ENCODE measurements at places on chromosomes 3 and 15.

GRCh38 chr3:77055841-77056341 is 16.0 kb downstream of the ROBO2 start:
- no peak for DNase-seq

- no peak for DNase-seq
Observed at GRCh38 chr15:70387993-70388392, 290.3 kb upstream of the TLE3 start.

DNA sequence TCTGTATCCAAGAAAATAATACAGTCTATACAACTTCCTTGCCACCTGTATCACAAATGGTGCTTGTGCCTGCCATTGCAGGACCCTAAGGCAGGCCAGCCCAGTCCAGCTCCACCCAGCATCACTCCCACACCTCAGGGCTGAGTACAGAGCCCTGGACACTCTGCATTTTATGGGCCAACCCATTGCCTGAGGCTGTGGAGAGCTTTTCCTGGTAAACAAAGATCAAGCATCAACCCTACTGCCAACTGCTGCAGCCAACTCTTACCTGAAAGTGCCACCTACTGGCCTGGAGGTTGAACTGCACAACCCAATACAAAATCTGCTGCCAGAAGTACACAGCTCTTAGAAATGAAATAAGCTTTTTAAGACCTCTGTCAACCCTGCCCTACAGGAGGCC is 1082.2 kb downstream of the NAALADL2 start:
- peak; percentile 31 for DNase-seq

- no peak for DNase-seq
Observed at GRCh38 chr3:129950318-129951046, 24.0 kb upstream of the TRH start.

GRCh38 chr15:70354346-70354905 is 256.7 kb upstream of the TLE3 start:
- DNase-seq, result no peak

GRCh38 chr3:108518895-108519294 is 8.5 kb upstream of the MYH15 start:
- no peak for DNase-seq

DNA sequence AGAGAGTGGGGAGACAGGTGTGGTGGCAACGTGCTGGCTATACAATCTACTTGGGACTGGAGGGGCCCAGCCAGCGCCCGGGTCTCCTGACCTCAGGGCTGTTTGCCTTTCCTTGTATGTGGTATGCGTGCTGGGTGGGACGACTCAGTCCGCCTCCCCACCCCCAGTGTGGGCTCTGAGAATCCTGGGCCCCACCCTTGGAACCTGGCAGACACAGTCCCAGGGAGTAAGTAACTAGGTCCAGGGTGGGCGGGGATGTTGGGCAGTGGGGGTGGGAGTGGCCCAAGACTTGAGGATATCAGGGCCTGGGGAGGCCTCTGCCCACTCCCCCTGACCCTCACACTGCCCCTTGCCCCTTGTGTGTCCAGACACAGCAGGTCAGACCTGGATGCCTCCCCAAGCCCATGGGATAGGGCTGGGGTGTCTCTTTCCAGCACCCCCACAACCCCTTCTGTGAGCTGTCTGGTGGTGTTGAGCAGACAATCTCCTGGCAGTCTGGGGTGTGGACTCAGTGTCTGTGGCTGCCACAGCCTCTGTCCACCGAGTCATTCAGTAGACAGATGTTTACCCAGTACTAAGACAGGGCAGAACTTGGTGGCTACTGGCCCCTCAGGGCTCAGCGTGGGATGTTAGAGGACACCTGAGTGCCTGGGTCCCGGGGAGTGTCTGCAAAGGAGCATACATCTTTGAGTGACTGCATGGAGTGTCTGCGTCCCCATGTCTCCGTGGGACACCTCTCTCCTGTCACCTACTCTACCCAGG is 1.3 kb downstream of the CHST13 start:
- no peak for DNase-seq

DNA sequence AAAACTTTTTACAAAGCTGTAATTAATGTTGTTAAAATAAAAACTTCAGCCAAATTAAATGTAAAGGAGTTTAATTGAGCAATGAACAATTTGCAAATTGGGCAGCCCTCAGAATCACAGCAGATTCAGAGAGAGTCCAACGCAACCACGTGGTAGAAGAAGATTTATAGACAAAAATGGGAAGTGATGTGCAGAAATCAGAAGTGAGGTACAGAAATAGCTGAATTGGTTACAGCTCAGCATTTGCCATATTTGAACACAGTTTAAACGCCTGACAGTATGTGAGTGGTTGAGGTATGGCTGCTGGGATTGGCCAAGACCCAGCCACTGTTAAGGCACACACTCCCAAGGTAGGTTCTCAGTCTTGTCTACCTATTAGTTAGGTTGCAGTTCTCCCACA is 14.4 kb upstream of the PLA2G4D start:
- no peak for DNase-seq

DNA sequence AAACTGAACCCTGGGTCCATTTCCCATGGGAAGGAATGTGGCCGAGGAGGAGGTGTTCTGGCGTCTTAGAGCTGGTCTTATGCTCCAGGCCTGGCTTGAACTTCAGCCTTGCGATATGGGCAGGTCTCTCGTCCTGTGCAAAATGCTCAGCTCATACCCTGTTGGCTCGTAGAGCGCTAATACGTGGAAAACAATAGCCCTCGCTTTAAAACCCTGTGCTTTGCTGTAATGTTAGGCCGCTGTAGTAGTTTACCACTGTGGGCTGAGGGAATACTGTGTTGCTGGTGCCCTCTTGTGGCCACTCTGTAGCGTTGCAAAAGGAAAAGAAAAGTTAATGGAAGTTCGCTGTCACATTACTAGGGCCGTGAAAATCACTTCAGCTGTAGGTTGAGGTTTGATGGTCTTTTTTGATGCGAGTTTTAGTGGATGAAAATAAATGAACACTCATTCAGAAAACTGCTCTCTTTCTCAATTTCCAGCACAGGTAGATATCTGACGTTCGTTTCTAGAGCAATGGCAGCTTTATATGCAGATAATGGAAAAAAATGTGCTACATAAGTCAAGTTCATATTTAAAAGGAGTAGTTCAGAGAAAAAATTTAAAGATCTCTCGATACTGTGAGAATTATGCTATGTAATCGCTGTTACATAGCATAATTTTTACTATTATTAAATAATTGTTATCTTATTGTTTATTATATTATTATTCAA is 92.9 kb downstream of the MCTP2 start:
- peak; percentile 69 for DNase-seq

DNA sequence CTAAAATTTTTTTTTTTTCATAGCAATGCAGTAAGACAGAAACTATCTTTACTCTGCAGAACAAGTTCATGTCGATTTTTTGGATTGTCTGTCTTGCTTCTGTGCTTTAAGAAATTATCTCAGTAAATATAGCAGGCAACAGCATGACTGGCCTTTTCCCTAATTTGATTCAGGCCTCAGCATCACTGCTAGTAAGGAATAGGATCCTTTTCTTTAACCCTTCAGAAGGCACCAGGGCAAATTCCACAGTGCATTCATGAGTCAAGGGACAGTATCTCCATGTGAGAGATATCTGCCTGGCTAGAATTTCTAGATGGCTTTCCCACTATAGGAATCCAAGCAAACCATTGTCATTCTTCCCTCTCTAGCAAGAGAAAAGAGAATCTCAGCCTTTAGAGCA is 71.4 kb downstream of the TIPARP start:
- no peak for DNase-seq

GRCh38 chr15:80769829-80770705 is 9.1 kb upstream of the CEMIP start:
- DNase-seq, result no peak

DNA sequence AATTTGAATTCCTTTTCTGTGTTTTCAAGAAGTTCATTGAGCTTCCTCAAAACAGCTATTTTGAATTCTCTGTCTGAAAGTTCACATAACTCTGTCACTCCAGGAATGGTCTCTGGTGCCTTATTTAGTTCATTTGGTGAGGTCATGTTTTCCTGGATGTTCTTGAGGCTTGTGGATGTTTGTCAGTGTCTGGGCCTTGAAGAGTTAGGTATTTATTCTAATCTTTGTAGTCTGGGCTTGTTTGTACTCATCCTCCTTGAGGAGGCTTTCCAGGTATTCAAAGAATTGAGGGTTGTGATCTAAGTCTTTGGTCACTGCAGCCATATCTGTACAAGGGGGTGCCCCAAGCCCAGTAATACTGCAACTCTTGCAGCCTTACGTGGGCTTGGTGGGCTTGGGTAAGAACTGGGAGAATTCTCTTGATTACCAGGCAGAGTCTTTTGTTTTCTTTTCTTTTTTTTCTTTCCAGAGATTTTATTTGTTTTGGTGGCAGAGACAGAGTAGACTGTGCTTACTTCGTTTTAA is 19.3 kb upstream of the CCNDBP1 start:
- DNase-seq, result no peak

- no peak for DNase-seq
Observed at GRCh38 chr15:52788099-52788986, 1.8 kb downstream of the ONECUT1 start.

GRCh38 chr3:193870376-193871219 is 265.4 kb upstream of the HES1 start:
- DNase-seq, result peak; percentile 23

- no peak for DNase-seq
Observed at GRCh38 chr3:14534516-14535191, 5.5 kb downstream of the GRIP2 start.

DNA sequence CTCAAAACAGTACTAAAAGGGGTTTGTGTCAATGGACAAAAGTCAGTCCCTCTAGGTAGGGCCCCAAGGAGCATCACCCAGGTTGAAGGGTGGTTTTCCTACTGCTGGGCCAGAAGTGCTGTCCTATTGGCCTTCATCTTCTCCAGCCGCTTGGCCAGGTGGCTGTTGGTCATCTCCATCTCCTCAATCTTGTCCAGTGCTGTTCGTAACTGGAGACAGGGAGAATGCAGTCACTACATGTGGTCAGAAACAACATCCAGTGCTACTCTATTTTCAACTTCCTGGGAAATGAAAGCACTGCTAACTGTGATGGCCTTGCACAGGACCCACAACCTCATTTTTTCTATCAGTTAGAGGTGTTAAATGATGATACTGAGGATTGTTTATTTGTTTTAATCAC is 60.4 kb downstream of the MLH1 start:
- DNase-seq, result no peak

- DNase-seq, result peak; percentile 28
Observed at GRCh38 chr3:114155370-114155821, 23.5 kb downstream of the DRD3 start.

DNA sequence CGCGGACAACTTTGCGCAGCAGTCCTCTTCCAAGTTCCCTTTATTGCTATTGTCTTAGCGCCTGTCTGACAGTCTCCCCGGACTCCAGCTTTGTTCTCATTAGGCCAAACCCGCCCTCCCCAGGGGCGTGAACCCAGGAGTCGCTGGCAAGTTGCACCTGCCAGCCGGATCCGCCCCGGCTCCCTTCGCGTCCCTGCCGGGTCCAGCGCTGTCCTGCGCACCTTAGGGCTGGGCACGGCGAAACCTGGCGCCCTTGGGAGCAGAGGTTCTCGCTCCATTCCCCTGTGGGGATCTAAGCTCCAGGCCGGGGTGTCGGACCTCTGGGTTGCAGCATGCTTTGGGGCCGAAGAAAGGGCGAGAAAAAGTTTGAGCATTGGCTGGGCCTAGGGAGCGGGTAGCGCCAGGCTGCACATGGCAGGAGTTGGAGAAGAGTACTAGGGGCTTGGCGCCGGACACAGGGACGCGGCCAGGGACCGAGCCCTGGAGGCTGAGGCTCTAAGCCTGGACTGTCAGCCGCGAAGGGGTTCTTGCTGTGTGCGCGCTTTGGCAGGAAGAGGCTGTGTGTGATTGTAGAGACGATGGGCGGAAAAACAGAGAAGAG is 335.1 kb upstream of the THRB start:
- DNase-seq, result no peak

GRCh38 chr3:81985996-81986723 is 224.7 kb upstream of the GBE1 start:
- peak; percentile 4 for DNase-seq

- DNase-seq, result no peak
Observed at GRCh38 chr3:45214061-45214680, 11.9 kb downstream of the TMEM158 start.

DNA sequence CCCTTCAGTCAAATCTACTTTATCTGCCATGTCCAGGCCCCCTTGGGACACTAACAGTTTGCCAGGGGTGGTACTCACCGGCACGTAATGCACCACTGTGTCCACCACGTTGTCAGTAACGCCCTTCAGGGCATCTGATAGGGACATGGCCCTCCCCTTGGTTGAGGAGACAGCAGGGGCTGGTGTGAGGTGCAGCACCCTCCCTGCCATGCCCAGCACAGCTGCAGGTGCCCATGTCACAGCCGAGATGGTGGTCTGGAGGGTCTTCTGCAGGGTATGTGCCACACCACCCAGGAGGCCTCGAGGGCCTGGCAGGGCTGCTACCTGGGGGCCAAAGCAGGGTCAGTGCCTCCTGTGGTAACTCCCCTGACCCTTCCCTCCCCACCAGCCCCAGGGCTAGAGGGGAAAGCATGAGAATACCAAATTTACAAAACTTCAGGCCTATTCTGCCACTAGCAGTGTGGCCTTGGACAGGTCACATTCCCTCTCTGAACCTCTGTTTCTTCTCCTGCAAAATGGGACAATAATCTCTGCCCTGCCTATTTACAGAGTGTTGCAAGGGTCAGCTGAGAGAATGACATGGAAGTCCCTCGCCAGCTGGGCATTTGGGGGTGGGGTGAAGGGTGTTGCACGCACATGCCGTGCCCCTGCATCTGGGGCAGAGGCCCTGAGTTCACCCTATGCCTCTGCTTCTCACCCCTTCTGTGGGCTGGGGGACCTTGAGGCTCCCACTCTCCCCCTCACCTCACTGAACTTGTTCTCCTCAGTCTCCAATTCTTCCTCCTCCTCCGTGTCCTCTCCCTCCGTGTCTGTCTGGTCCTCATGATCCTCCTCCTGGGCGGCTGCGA is 11.8 kb upstream of the KIF7 start:
- no peak for DNase-seq

DNA sequence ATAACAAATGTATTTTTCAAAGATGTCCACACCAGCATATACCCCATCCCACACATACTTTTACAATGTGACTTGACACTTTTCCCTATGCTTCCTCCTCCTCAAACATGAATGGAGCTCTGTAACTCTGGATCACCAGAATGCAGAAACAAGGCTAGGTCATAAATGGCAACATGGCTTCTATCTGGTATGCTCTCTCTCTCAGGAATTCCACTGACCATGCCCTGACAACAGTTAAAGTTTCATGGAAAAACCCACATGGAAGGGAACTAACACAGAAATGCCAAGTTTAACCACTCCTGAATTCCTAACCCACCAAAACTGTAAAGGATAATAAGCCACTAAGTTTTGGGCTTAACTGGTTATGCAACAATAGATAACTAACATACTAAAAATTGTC is 19.9 kb downstream of the MYO9A start:
- DNase-seq, result no peak

DNA sequence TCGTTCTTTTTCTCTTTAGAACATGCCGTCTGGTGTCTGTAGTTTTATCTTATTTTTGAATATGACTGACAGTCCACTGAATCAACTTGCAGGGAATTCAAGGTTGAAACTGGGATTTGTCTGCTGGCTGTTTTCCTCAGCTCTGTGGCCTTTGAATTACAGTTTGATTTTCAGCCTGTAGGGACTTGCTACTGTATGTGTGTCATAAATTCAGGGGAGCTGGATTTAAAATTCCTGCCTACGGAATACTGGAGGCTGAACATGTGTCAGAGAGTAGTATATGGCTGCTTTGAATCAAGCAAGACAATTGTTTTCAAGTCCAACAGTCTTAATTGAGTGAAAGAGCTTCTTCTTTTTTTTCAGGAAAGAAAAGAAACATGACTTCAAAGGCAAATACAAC is 33.9 kb downstream of the RARB start:
- no peak for DNase-seq
